ENCODE measurements at places on chromosomes 7 and 10.
A peak's percentile ranks its signal among the peaks of the same experiment; 100 is the strongest.

DNA sequence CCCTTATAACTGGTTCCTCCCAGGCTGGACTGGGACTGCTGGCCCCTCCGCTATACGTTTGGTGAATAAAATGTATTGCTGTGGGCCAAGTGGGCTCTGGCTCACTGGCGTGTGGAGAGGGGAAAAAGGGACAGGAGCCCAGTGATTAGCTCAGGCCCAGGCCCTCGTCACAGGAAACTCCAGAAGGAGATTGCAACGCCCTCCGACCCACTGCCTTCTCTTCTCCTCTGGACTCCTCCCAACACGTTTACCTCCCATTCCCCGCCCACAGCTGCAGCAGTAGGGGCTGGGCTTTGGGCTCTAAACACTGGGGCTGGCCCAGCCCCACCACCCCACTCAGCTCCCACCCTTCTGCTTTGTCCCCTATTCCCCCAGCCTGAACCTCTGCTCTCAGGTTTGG is 173.9 kb downstream of the NEURL1 start:
- peak; percentile 86 for DNase-seq

DNA sequence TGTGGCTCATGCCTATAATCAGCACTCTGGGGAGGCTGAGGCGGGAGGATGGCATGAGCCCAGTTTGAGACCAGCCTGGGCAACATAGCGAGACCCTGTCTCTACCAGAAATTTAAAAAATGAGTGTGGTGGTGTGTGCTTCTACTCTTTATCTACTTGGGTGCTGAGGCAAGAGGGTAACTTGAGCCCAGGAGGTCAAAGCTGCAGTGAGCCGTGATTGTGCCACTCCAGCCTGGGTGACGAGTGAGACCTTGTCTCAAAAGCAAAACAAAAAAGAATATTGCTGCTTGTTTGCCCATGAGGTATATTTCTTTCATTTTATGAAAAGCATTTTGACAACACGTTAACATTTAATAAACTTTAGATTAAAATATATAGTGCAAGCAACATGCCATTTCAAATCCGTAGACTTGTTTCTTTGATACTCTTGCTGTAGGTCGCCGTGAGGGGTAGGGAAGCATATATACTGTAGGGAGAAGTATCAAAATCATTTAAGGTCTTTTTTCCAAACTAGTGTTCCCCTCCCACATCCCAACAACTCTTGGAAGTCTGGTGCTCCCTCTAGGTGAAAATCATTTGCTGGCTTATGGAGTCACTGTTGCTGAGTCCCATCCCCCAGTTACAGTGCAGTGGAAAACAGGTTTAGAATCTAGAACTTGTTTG is 4.3 kb upstream of the LSMEM1 start:
- no peak for DNase-seq

DNA sequence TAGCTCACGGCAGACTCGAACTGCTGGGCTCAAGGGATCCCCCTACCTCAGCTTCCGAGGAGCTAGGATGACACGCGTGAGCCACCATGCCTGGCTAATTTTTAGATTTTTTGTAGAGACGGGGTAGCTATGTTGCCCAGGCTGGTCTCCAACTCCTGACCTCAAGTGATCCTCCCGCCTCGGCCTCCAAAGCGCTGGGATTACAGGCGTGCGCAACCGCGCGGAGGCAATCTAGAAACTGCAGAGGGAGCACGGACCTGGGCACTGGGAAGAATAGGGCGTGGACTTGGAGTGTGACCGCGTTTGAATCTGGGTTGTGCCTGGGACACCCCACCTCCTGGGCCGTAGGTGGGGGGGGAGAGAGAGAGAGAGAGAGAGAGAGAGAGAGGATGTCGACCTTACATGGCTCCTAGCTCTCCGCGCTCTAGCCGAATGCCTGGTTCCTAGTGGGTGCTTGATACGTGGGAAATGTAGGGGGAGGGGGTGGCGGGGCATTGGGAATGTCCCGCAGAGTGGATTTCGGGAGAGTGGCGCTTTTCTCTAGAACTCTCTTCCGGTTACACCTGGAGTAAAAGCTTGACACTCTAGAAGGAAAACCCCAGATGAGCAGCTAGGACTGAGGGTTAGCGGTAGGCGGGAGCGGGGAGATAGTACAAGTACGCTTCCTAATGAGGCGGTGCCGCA is 1.2 kb upstream of the MAP3K8 start:
- DNase-seq = no peak

GRCh38 chr7:154183482-154183881 is 131.3 kb downstream of the DPP6 start:
- DNase-seq = no peak

DNA sequence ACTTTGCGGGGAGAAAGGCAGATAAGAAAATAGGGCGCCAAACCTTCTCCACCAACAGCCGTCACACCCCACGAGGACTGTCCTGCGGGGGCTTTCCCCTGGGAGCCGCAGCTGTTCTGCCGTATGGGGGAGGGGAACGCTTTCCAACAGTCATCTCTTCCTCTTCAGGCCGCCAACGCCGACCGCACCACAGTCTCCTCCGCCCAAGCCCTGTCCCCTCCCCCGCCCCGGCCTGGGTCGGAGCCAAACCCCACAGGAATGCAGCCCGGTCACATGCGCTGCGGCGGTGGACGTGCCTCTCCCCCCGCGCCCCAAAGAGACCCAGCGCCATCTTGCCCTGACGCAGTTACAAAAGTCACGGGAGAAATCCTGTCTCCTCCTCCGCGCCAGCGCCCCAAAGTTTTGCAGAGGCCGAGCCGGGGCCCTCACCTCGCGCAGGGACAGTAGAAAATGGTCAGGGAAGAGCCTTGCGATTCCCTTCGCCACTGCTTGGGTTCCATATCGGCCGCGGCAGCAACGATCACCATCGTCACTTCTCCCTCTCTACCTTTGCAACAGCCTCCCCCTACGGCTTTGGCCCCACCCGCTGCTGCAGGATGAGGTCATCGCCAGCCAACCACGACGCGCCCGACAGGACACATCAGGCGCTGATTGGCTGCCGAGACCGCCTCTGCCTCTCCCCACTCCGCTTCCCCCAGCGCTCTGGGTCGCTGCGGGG is 1.3 kb upstream of the KMT2E start:
- DNase-seq = peak; percentile 100

DNA sequence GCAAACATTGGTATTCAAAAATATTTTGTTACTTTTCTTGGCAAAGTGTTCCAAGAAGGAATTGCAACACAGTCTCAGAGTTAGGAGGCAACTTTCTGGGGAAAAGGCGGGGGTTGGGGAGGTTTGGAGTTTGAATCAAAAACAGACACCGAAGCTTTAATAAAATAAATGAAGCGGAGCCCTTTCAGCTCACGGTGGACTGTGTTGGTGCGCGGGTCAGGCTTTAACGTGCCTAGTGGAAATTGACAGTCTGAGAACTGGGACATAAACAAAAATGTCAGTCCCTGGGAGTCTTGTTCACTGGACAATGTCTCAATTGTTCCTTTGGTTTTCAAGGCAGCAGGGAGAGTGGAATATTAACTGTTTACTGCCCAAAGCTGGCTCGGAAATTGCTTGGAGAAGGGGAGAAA is 109.3 kb downstream of the TCF7L2 start:
- DNase-seq = no peak

GRCh38 chr10:35103882-35104281 is 13.7 kb upstream of the CUL2 start:
- DNase-seq = no peak

- no peak for DNase-seq
Observed at GRCh38 chr10:24238519-24239247, 29.7 kb downstream of the KIAA1217 start.

DNA sequence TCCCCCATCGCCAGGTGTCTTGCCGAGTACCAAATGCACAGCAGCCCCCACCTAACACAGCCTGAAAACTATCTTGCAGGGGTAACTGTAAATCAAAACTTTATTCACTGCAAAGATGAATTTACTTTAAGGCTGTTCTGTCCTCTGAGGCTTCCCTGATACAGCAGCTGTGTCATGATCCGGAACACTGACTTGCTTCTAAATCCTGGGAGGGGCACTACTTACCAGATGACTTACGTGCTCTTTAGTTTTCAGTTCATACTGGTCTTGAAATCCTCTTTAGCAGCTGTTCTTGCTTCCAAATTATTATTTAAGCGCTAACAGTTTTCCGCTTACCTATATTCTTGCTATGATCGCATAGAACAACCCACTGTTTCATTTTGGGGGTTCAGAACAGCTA is 4.9 kb downstream of the DYNC1I1 start:
- DNase-seq = no peak

DNA sequence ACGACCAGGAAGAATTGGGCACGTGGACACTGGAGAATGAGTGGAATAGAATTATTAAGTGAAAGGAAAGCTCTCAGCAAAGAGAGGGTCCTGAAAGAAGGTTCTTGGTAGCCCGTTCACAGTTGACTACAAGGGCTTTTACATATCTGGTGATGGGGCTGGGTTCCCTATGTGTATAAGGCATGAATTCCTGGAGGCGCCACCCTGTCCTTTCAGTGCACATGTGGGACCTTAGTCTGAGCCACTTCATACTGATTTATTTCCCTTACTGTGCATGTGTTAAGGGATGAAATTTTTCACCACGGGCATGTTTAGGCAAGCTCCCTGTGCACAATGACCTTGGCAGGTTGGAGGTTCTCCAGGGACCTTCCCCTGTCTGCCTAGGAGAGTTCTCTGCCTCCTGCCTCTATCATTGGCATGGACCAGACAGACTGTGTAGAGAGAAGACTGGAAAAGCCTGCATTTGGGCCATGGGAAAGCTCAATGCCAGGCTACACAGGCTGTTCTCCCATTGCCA is 145.9 kb upstream of the ITGB1 start:
- no peak for DNase-seq

- DNase-seq = no peak
Observed at GRCh38 chr7:26991796-26992195, 104.0 kb downstream of the HOXA1 start.

- peak; percentile 58 for DNase-seq
Observed at GRCh38 chr7:149884541-149884940, 10.8 kb downstream of the ATP6V0E2 start.
